ENCODE measurements at places on chromosomes 7 and 10. TPM values are rescaled to one million over a fixed set of nuclear protein-coding genes. Genes with fewer than 3 reads are reported as not detected.

NPY gene
- total RNA-seq, result not detected

ATP6V0A4 gene
- 0.23 TPM for total RNA-seq

POLL gene
- 20.2 TPM for total RNA-seq

GNG11 gene
- total RNA-seq, result 1.1 TPM

ATG9B gene
- total RNA-seq, result not detected

PNPLA8 gene
- total RNA-seq, result 15.0 TPM

STAG3 gene
- 0.14 TPM for total RNA-seq

MRM2 gene
- 20.9 TPM for total RNA-seq

CPA4 gene
- 31.7 TPM for total RNA-seq

Measured in airway epithelial cell (primary cell).